ENCODE measurements at places on chromosomes 1 and 21.

DNA sequence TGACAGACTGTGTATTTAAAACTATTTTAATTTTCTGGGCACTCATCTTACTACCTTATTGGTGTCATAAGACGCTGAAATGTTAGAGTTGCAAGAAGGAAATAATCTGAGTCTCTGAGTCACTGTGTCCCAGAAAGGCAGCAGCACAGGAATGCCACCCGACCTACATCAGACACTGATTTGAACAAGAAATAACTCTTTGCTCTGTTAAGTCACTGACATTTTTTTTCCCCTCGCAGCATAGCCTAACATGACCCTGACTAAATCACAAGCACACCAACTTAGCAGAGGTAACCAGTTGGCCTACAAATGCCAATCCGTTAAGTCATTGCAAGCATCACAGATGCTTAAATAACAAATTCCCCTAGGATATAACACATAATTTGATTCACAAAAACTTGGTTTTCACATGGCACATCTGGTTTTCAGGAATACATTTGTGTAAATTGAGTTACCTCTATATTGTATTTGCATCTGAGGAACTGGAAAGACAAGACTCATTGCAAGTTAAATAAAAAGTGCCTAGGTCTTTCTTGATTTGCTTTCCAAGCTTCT is 349.1 kb downstream of the SEC16B start:
- DNase-seq = no peak

- no peak for DNase-seq
These were observed 82.8 kb downstream of the EXTL2 start for GRCh38 chr1:100811808-100812207.

GRCh38 chr1:72288886-72289285 is 6.5 kb upstream of the NEGR1 start:
- DNase-seq = no peak

GRCh38 chr1:102174259-102174863 is 177.6 kb upstream of the OLFM3 start:
- DNase-seq = no peak

DNA sequence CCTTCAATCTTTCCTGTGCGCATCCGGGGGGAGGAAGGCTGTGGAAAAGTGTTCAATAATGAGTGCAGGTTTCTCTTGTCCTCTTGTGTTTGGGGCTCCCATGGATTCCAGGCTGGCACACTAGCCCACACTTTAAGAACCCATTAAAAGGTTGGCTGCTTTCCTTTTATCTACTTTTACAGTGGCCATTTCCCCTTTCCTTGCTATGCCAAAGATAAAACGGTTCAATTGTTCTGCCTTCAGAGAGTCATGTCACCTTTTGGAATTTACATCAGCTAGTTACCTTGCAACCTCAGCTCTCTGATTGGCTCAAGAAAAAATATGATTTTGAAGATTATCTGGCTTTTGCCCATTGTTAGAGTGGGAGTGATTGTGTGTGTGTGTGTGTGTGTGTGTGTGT is 182.3 kb downstream of the SDCCAG8 start:
- DNase-seq = no peak

- no peak for DNase-seq
These were observed 38.5 kb upstream of the KCNK1 start for GRCh38 chr1:233575450-233575849.

DNA sequence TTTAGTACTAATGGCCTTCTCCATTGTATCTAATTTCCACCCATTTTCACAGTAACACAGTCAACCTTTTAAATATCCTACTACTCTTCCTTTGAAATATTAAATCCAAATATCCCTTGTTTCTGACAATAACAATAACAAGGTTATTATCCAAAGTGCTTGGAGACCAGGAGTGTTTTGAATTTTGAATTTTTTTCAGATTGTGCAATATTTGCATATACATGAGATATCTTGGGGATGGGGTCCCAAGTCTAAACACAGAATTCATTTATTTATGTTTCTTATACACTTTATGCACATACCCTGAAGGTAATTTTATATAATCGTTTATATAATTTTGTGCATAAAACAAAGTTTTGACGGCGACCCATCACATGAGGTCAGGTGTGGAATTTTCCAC is 17.5 kb downstream of the DMAP1 start:
- no peak for DNase-seq

DNA sequence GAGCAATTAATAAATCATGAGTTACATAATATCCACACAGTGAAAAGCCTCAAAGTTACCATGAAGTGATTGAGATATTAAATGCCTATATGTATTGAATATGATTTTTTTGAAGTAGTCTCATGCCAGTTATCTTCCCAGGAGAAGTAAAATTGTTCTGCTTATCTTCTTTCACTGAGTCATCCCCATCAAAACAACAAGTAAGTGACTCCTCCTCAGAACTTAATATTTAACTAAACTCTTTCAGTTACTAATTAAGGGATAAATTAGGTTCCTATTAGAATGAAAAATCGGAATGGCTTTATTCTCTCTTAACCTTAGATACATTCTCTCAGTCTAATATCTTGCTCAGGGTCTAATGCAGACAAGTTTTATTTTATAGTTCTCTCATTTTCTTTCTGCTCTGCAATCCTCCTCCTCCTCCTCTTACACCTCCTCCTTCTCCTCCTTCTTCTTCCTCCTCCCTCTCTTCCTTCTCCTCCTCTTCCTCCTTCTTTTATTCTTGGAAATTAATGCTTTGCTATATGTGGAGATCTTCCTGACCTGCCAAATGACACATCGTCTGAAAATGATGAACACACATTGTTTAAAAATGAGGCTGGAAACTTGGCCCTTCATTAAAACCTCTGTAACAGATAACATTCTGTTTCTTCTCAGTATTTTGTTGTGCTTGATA is 110.9 kb downstream of the RUNX1 start:
- no peak for DNase-seq

GRCh38 chr1:182183606-182184005 is 122.1 kb upstream of the ZNF648 start:
- no peak for DNase-seq

DNA sequence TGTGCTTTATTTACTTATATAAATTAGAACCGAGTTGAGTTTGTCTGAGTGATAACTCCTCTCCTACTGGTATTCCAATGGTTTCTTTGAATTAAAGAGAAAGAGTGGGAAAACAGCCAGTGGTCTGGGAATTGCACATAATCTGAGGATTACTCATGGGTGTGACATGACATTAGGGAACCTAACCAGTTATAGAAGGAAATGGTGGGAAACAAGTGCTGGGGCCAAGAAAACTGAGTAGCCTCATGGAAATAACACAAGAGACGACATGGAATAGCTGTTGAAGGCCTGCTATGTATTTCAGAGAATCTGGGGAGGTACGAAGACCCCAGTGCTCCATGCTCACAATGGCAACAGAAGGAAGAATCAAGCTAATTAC is 41.8 kb upstream of the LRRC52 start:
- no peak for DNase-seq

- DNase-seq = no peak
These were observed 66.0 kb upstream of the BACH1 start for GRCh38 chr21:29232530-29233255.

GRCh38 chr1:167054946-167055630 is 35.1 kb downstream of the GPA33 start:
- DNase-seq = no peak

DNA sequence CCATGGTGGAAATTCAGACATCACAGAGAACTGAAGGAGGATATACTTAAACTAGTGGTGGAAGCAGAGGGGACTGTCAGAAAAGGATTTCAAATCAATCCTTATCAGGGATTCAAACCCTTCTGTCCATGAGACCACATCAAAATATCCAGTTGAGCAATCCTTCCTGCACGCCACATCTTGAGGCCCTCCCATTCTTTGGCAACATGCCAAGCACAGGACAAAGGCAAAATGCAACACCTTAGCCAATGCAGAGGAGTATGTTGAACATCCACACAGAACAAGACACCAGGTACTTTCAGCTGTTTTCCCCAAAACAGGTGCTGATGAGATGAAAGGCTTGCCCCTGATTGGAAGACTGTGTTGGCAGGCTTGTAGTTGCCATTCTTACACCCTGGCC is 81.8 kb upstream of the PLXNA2 start:
- DNase-seq = no peak

- DNase-seq = no peak
These were observed 131.0 kb downstream of the CTH start for GRCh38 chr1:70542030-70542429.

DNA sequence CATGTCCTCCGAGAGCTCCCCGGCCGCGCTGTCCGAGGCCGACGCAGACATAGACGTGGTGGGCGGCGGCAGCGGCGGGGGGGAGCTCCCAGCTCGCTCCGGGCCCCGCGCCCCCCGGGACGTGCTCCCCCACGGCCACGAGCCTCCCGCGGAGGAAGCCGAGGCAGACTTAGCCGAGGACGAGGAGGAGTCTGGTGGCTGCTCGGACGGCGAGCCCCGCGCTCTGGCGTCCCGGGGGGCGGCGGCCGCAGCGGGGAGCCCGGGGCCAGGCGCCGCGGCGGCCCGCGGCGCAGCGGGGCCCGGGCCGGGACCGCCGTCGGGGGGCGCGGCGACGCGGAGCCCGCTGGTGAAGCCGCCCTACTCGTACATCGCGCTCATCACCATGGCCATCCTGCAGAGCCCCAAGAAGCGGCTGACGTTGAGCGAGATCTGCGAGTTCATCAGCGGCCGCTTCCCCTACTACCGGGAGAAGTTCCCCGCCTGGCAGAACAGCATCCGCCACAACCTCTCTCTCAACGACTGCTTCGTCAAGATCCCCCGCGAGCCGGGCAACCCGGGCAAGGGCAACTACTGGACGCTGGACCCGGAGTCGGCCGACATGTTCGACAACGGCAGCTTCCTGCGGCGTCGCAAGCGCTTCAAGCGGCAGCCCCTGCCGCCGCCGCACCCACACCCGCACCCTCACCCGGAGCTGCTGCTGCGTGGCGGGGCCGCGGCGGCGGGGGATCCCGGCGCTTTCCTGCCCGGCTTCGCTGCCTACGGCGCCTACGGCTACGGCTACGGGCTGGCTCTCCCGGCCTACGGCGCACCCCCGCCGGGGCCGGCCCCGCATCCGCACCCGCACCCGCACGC is 547 bp downstream of the FOXD2 start:
- no peak for DNase-seq

DNA sequence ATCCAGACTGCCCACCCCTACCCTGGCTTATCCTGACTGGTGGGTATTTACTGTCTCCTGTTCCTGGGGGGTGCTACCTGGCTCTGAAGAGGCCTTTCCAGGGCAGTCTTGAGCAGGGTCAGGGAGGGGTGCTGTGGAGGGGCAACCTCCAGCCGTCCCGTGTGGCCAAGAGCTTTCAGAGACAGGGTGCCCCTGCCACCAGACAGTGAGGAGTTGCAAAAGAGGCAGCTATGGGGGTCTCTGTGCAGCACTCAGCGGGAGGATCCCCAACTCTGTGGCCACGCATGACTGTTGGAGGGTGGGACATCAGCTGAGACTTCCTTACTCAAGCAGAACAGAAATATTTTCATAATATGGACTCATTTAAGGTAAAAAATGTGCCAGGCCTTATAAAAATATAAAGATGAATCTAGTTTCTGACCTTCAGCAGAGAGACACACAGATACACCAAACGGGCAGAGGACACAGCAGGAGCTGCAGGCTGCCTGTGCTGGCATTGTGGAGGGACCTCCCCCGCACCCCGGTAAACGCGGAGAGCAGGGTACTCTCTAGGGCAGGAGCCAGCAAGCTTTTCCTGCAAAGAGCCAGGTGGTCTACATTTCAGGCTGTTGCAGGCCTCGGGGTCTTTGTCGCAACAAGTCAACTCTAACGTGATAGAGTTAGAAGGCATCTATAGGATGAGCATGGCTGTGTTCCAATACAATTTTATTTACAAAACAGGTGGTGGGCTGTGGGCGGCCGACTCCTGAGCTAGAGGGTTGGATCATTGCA is 252.6 kb downstream of the RHOU start:
- no peak for DNase-seq

GRCh38 chr1:28751315-28752060 is 14.7 kb downstream of the YTHDF2 start:
- no peak for DNase-seq

DNA sequence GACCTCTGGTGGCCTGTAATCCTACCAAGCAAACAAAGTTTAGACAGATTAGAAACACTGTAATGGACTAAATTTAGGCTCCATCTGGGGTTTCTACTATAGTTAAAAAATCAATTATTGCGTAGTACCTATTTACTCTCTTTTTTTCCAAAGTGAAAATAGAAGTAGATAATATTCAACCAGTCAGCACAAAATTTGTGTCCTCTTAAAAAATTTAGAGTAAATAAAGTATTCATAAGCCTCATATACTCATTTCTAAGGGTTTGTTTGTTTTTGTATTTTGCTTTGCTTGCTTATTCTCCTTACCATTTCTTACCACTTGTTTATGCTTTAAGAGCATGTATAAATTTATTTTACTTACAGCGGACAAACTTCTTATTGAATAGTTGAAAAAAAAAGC is 54.5 kb downstream of the NCAM2 start:
- DNase-seq = no peak

GRCh38 chr1:212586206-212587015 is 22.1 kb upstream of the ATF3 start:
- no peak for DNase-seq
